Activated CD8-positive, alpha-beta memory T cell treated with anti-CD3 and anti-CD28 coated beads for 48 hours (primary cell): ENCODE measurements at places on chromosomes 5 and 9.

- no peak for DNase-seq
Measured at GRCh38 chr9:16928179-16928945, 57.9 kb upstream of the BNC2 start.

GRCh38 chr5:176788941-176789872 is 21.2 kb upstream of the UNC5A start:
- no peak for DNase-seq

DNA sequence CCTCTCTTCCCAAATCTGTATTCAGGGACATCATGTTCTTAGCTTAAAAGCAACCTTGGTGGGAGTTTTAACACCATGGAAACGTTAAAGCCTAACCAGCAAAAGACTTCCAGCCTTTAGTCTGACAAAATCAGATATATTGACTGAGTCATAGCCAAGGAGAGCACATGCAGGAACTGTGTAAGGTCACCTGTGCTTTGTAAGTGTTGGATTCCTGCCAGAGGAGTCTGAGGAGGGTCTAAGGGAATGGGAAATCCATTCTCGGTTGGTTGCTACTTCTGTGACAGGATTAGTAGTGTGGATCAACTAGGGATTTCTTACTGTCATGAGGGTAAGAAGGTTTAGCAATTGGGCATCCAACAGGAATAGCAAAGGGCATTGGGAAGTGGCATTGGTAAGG is 142.0 kb upstream of the CHD1 start:
- DNase-seq = no peak

DNA sequence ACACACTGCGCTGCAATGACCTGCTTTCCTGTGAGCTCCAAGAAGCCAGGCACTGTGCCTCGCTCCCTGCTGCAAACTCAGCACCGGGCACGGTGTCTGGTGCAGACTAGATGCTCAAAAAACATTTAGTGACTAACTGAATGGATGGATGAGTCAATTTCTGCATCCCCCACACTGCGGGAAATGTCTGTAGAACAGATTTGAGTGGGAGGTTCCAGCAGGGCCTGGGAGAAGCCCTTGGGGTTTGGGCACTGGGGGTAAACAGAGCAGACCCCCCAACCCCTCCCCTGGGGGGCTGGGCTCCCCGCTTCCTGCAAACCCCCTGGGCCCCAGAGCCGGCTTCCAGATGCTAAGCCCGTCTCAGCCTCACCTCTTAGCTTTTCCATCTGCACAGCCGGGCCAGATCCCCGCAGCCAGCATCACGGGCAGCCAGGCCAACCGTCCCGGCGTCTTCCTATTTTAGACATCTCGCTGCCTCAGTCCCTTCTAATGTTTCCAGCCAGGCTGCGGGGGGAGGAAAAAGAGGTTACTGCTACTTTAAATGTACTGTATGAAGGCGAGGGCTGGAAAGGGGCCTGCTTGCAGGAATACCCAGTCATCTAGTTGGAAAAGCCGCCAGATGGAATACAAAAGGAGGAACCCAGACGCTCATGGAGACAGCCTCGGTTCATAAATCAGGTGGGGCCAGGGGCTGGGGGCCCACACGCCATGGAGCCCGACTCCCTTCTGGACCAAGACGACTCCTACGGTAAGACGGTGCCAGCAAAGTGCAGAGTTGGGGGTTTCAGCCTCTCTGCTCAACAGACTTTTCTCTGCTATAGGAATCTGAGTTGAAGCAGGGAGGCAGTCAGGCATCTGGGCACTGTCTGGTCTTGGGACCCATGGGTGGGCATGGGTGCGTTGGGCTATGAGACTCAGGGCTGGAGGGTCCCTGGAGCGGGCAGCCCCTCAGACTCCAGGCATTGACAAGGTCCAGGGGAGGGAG is 67.1 kb upstream of the GGTA1 start:
- no peak for DNase-seq

- no peak for DNase-seq
Measured at GRCh38 chr9:130112538-130113151, 58.9 kb downstream of the GPR107 start.

DNA sequence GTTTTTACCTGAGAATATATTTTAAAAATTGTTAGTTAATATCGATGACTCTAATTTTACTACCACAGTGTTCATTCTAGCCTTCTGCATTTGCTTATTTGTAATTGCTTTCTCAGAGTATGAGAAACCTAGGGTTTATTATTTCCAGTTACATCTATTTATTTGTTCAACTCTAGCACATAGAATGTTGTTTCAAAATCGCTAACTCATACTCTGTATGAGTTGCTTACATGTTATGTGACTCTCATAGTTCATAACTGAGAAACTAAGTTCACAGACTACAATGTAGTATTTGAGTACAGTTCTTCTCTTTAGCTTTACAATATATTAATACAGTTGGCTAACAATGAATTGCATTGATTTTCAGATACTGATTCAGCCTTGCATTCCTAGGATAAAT is 103.2 kb downstream of the MACROH2A1 start:
- DNase-seq = no peak

- no peak for DNase-seq
Measured at GRCh38 chr5:19837536-19838174, 150.3 kb downstream of the CDH18 start.

DNA sequence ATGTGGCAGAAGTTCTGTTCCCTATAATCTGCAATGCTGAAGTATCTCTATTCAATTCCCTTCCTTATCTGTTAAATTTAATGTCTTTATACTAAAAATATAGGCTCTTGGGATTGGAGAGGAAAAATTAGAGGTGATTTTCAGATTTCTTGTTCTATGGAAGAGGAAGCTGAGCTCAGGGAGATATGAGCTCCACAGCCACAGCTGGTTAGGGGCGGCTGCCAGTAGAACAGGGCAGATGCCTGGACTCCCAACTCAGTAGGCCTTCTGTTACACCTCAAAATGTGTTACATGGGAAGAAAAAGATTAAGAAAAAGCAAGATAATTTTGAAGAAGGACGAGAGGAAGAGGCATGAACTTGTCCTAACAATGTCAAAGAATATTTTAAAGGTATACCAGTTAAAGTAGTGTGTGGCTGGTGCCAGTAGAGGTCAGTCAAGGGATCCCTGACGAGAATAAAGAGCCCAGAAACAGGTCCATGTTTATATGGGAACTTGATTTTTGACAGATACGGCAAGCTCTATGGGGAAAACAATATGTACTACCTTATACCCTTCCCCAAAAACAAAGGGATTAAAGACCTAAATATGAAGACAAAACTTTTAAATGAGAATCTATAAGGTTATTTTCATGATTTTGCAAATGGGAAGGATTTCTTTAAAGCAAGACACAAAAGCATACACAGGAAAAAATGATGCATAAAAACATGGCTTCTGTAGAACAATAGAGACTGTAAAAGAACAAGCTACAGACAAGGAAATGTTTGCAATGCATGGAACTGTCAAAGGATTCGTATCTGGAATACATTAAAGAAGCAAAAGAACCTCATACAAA is 28.7 kb downstream of the DNAJC21 start:
- DNase-seq = no peak

DNA sequence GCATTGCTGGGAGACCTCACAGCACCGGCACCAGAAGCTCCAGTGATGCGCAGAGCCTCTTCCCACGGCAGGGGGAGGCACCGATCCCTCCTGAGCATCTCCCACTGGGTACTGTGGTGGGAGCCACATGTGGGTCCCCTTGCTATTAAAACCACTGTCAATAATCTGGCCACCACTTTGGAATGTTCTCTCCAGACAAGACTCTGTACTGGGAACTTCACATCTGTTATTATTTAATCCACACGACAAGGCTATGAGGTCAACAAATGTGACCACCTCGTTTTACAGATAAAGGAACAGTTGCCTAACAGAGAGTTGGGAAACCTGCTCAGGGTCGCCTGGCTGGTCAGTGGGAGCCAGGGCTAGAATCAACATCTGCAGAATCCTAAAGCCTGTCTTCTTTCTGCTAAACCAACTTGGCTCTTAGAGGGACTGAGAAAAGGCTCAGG is 72.7 kb downstream of the EPB41L4B start:
- DNase-seq = no peak

DNA sequence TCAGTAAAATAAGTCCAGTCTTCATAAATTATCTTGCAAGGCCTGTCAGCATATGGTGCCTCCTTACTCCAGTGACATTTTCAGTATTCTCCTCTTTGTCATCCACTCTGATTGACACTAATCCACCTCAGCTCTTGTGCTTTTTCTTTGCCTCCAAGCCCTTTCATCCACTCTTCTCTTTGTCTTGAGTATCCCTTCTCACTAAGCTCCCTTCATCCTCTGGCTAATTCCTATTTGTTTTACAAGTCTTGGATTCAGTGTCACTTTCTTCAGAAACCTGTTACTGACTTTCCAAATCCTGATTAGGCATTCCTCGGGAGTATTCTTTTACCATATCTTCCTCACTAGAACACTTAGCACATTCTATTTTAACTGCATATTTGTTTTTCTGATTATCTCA is 100.6 kb upstream of the VCAN start:
- no peak for DNase-seq

GRCh38 chr5:118146824-118147223 is 841.5 kb downstream of the DTWD2 start:
- DNase-seq = no peak

- DNase-seq = no peak
Measured at GRCh38 chr5:78628270-78628992, 20.1 kb downstream of the LHFPL2 start.

GRCh38 chr5:61151893-61152292 is 10.4 kb downstream of the SMIM15 start:
- DNase-seq = no peak

DNA sequence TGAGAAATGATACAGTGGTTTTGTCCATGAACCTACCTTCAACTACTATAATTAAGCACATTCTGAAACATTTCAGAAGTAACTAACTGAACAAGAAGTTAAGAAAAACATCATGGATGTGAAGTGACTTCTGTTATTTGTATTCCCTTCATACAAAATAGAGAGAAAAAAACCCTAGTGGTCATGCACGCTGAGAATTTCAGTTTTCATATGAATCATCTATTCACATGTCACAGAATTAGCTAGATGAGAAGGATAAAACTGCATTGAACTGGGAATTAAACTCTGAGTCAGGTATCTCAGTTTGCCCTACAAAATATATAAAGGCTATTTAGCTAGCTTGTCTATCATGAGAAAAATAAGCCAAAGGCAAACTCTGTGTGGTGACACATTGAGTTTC is 451.8 kb upstream of the FTMT start:
- DNase-seq = no peak

DNA sequence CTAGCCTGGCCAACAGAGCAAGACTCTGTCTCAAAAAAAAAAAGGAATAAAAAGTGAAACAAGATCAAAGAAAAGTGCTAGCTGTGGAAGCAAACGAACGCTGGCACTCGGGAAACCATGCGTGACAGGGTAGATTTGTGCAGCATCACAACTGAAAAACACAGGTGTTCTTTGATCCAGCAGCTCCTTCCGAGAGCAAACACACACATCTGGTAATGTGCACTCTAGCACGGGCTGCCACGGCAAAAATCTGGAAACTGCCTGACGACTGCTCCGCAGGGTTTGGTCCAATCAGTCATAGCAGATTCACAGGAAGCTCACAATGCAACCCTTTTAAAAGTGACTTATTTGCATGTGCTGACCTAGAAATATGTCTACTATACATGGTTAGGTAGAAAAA is 80.0 kb downstream of the SYK start:
- no peak for DNase-seq

- DNase-seq = no peak
Measured at GRCh38 chr5:57653636-57654290, 171.2 kb upstream of the ACTBL2 start.

DNA sequence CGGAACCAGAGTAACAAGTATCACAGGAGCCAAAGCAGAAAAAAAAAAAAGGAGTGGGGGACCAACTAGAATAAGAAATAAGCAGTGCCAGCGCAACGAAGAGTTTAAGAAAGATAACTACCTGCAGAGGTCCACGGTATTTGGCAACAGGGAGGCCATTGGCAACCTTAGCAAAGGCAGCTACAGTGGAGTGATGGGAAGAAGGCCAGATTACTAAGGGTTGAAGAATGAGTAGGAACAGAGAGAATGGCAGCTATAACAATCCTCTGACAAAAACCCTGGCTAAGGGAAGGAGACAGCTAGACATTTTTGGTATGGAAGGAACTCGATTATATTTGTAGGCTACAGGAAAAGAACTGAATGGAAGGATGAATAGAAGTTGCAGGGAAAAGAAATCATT is 93.4 kb upstream of the DMAC1 start:
- no peak for DNase-seq

DNA sequence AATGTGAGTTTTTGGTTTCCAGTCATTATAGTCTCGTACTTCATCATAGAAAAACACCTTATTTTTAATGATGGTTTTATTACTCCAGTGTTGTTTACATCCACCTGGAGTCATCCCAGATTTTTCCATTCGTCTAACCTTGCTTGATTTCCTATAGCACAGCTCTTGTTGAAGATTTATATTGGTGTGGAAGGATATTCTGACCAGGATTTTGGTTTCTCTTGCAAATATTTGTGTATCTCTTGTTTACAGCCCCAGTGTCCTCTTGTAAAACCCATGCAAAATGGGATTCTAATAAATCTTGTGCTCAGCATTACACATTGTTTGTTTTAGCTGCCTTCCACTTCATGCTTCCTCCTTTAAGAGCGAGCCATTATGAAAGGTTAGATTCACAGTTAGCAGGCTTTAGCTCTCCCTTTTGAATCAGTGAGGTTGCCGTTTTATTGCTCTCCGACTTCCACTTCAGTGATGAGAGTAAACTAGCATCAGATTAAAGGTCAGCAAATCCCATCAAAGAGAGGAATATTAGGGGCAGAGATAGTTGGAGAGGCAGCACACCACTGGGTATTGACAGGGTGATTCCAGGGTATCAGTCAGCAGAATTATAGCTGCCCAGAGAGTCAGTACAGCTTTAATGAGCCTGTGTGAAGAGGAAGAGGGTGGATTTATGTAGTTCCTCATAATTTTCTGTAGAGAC is 157.1 kb downstream of the PBX3 start:
- DNase-seq = no peak

- no peak for DNase-seq
Measured at GRCh38 chr5:159787837-159788236, 128.4 kb upstream of the ADRA1B start.

GRCh38 chr9:4798281-4799032 is 5.7 kb downstream of the RCL1 start:
- DNase-seq = no peak

DNA sequence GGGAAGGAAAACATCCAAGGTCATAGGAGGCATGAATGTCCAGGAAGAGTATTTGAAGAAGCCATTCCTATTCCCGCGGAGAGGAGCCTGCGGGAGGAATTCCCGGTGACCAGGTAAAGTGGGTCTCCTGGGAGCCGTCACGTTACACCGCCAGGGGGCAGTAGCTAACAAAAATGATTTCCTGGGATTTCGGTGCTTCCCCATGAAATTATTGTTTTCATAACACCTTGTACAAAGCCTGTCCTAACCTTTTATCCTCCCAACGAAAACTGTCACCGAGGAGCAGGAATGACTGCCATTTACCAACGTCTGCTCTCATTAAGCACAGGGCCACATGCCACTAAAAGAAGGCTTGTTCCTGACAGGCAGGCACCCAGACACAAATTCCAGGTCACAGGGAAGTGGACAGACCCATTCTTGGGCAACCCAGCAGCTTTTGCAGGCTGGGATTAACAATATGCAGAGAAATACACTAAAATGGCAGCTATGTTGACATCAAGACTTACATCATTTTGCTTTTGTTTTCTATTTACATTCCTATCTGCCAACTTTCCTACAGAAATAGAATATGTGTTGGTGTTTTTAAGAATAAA is 41.2 kb upstream of the CTSL start:
- DNase-seq = no peak

GRCh38 chr5:167763772-167764171 is 527.7 kb upstream of the WWC1 start:
- no peak for DNase-seq

- DNase-seq = no peak
Measured at GRCh38 chr9:106961623-106962022, 98.7 kb downstream of the ZNF462 start.
